Lower lobe of right lung (tissue), 2 donors: ENCODE measurements at places on chromosomes 5 and 9.

DNA sequence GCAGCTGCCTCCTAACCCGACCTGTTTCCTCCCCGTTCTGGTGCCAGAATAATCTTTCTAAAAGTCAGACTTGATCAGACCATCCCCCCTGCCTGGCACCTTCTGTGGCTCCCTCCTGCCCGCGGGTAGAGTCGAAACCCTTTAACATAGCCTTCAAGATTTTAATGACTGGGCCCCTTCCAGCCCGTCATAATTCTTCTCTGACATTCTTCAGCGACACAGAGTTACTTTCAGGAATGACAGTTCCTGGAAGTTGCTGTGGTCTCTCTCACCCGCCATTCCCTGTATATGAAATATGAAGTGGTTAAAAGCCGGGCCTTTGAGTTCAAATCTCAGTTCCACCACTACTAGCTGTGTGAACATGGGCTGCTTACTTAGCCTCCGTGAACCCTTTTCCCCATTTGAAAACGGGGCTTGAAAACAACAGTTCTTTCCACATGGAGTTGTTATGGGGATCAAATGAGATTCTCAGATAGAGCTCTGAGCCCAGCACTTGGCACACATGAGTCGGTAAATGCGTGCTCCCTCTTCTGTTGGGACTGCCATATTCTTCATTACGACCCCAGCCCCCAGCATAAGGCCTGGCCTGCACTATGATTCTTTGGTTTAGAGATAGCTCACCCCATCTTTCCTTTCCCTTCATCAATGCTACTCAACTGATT is 737 bp downstream of the NANS start:
- no peak for DNase-seq

DNA sequence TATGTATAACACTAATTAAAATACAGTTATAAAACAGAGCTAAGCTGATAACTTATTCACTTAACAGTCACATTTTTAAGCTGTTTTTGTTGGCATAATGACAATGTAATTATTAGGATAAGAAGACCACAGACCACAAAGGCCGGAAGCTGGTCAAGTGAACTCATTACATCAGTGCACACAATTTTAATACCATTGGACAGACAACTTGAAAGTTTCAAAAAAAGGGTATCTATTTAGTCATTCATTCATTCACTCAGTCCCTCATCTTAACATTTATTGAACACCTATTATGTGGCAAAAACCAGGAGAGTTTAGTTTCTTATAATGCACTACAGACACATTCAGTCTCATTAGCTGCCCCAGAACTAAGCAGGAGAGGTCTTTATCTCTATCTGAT is 11.6 kb downstream of the ERP44 start:
- no peak for DNase-seq

DNA sequence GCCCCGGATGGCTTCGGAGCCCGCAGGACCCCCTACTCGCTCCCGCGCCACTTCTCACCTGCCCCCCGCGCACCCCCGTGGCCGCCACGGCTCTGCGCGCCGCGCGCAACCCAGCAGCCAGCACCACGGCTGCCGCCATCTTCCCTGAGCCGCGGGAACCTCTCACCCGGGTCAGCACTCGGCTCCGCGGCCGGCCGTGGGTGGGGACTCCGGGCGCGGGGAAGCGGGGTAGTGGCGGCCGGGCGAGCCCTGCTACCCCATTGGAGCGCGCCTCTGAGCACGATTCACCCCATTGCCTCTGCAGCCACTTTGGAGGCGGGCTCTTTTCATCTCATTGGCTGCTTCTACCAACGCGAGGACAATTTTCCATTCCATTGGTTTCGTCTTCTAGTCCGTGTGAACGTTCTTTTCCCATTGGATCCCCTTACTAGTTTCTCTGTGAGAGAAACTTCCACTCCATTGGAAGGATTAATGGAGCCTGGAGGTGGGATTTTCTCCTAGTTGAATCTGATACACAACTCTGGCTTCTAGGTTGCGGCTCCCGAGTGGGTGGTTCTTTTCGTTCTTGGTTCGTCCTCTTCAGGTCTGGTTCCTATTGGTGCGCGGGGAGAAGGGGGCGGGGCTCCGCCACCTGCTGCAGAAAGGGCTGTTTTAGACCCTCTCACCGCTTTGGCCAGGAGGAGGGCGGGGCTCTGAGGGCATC is at the start of gene HINT2:
Gene HINT2, minus strand, starts transcription at position 202 of the 703 bp plus-strand sequence. Its CDS starts 63 bp downstream, at position 139.
- peak; percentile 98 for DNase-seq

DNA sequence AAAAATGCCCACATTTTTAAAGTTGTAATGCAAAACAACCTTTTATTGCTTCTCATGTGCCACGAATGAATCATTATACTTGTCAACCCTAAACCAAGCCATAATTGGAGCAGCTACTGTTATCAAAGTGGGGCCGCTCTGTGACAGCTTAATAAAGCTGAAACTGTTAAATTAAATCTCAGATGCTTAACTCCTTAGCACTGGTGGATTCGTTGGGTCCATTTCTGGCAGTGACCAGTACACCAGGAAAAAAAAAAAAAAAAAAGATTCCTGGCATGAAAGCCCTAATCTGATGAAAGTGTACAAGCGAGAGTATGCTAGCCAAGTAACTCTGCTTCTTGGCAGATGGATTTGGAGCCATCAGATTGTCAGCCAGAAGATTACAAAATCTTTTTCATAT is 164.8 kb downstream of the ZSWIM6 start:
- no peak for DNase-seq

DNA sequence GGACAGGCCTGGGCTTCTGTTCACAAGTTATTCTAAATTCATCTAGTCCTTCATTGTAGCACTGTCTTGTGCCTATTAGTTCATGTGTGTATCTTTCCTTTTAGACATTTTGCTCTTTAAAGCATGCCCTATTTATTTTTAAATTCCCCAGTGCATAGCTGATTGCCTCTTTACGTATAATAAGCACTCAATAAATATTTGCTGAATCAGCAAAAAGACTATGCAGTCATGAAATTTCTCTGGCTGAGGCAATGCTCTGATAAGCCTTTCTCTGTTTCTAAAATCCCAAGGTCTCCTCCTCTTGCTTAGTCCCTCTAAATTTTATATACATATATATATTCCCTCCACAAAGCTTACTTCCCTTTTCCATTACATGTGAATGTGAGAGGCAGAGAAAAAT is 315.9 kb upstream of the PCSK5 start:
- DNase-seq, result no peak
